ENCODE measurements at places on chromosomes 7 and 10. TPM values are rescaled to one million over a fixed set of nuclear protein-coding genes. Genes with fewer than 3 reads are reported as not detected.
A peak's percentile ranks its signal among the peaks of the same experiment; 100 is the strongest.

DNA sequence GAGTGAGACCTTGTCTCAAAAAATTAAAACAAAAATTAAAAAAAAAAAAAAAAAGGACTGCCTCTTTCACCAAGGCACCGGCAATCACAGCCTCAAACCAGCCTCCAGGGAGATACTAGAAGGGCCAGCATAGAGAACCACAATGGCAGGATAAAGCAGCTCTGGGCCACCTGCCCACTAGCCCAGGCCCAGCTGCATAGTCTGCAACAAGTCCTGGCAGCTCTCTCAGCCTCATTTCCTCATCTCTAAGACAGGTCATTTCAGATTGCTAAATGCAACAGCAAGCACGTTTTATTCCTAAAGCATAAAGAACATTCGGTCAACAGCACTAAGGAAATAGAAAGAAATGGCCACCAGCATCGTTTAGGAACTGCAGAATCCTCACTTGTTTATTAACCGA is 28.8 kb downstream of the XPNPEP1 start:
- no peak for DNase-seq

DNA sequence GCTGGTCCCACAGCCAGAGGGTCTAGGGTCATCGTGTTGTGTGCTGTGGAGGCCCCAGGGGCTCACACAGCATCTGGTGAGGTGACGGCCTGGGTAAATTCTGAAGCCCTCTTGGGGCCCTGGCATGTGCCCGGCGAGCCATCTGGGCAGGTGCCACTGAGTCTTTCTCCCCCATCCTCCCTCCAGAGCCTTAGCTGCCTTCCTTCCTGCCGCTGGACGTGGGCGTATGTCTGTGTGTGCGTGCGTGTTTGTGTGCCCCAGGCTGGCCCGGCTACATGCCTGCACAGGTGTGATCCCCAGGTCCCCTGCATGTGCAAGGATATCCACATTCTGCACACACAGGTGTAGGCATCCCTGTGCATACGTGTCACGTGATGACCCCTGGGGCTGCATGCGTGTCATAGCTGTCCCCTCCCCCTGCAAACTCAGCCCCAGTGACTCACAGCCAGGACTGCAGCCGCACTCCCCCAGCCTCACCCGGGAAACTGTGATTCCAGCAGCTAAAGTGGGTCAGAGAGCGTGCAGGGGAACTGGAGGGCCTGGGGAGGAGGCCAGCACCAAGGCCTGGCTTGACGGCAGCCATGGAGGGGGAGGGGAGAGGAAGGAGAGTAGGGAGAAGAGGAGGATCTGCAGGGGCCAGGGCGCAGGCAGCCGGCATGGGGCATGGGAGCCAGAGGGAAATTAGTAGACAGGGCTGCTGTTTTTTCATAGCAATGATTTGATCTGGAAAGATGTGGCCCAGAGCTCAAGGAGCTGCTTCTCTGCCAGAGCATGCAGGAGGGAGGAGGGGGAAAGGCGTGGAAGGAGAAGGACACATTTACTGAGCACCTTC is 46.4 kb downstream of the ELFN1 start:
- DNase-seq = no peak

DNA sequence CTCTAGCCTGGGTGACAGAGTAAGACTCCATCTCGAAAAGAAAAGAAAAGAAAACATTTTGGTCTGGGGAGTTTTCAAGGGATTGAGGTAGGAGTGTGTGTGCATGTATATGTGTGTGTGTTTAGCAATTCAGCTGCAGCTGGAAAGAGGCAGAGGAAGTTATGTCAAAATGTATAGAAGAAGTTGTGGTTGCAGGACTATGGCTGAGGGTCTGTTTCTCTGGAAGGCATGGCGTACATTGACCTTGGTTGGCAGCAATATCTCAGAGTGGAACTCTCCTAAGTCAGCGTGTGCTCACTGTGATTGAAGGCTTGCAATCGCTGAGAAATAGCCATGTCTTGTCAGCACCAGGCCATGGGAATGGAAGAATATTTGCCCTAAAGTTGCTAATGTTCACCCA is 28.6 kb upstream of the RHBDD2 start:
- DNase-seq = no peak

- DNase-seq = no peak
Measured at GRCh38 chr7:147759327-147759943, 831.1 kb upstream of the C7orf33 start.

DNA sequence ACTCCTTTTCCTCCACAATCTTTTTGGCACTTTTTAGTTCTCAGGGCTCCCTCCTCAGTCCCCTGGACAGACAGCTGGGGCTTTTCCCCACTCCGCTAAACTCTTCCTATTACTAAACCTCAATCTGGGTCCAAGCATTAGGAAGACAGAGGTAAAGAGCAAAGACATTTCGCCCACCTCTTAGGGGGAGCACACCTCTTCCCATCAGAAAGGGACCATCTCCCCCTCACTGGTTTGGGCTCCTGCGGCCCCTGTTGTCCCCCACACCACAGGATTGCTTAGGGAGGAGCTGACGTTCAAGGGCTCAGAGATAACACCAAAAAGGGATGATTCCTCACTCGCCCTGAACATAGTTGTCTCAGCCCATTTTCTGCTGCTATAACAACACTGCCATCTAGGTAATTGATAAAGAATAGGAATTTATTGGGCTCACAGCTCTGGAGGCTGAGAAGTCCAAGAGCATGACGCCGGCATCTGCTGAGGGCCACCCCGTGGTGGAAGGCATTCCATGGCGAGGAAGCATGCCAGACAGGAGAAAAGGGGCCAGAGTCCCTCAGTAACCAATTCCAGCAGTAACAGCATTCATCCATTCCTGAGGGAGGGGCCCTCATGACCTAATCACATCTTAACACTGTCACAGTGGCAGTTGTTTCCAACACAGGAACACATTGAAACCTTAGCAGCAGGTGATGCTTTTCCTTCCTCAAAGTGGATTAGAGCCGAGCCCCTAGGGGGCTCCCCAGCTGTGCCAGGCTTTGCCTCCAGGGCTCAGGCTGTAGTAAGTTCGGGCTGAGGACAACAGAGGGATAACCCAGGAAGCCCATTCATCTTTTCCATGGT is 209.6 kb downstream of the EBF3 start:
- DNase-seq = no peak

- no peak for DNase-seq
Measured at GRCh38 chr10:58268454-58268945, 462 bp upstream of the CISD1 start.

GRCh38 chr7:143492799-143493739 is 15.4 kb downstream of the TAS2R41 start:
- no peak for DNase-seq

DNA sequence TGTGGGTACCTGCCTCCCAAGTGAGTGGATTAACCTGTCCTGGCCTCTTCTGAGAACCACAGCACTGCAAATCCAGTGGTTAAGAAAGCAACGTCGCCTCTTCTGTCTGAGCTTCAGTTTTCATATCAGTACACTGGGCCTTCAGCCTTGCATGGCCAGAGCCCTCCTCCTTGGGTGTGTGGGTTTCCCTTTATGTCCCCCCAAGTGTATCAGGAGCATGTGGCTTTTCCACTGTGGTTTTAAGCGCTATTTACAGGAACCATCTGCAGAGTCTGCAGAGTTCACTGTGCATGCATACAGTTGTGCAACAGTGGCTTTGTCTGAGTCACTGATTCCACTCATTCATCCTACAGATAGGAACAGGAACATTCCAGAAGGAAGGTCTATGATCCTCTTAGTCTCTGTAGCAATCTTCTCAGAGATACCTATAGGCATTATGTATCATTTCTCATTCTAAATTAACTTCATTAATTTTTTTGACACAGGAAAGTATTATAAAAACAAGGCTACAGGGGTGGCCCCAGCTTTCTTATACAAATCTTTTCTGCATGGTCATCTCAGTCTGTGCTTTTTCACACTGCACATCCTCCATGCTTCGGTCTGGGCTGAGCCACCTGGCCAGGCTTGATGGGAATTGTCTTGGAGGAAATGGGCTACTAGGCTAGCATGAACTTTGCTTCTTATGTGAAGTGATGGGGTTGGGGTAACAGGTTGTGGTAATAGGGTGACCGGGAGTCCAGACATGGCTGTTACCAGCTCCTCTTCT is 17.1 kb downstream of the MBL2 start:
- DNase-seq = no peak

DNA sequence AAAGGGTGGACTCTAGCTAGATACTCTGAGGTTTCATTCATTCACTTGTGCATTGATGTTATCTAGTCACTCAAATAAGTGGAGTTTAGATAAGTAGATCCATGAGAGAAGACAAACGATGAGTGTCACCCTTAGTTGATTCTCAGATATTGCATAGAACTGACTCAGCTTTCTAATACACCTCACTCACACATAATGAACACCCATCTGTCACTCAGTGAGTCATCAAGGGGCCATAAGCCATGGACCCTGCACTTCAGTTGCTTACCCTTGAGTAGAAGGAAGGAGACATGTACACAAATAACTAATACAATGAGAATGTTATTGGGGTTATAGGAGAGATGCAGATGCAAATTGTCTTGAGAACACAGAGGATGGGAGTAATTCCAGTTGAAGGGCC is 163.8 kb downstream of the SORCS3 start:
- no peak for DNase-seq

DNA sequence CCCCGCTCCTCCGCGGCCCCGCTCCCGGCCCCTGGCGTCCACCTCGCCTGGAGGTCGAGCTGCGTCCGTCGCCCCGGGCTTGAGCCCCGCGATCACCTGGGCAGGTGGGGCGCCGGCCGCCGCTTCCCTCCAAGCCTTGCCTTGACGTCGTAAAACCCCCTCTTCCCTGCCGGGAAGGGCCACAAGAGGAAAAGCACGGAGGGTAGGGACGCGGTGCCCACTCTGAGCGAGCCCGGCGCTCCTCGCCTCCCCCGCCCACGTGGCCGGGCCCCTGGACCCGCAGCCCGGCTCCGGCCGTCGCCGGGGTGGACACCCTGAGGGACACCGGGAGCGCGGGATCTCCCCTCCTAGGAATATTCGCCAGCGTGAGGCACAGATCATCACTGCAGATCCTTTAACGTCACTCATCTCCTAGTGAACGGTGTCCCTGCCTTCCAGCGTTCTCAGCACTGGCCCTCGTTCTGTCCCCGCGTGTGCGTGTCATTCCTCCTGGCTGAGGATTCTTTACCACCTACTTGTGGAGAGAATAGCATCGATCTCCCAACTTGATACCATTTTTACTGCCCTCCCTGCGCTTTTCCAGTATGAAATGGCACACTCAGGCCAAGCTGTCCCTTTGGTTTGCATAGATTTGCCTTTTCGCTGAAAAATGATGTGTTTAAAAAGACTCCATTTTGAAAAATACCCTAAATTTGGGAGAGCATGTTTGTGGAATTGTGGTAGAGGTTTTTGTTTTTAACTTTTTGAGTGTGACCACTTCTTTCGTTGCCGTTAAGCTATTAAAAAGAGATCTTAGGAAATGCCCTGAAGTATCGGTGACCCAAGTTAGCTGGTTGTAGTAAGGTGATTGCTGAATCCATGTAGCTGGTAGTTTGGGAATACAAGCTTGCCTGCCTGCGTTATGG is 649 bp downstream of the ACTR3B start:
- DNase-seq = peak; percentile 52

- DNase-seq = no peak
Measured at GRCh38 chr10:129049501-129049900, 417.5 kb upstream of the MGMT start.

DNA sequence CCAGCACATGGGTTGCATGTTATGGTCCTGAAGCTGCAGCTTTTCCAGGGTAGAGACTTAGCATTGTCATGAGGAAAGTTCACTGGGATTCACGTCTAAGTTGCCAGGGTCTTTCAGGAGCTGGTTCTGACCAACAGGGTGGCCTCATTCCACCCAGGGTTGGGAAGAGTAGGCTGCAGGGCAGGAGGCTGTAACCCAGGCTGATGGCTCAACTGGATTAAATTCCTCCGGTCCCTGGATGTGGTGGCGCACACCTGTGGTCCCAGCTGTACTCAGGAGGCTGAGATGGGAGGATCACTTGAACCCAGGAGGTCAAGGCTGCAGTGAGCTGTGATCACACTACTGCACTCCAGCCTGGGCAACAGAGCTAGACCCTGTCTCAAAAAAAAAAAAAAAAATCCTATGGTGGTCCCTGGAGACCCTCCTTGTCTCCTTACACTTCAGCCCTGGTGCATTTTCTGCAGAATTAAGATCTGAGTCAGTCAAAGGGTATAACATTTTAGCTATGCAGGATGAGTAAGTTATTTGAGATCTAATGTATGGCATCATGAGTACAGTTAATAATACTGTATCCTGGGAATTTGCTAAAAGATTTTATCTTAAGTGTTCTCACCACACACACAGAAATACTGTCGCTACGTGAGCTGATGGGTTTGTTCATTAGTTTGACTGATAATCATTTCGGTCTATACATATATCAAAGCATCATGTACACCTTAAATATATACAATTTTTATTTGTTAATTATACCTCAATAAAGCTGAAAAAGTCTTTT is 44.0 kb downstream of the ASB13 start:
- no peak for DNase-seq

- DNase-seq = no peak
Measured at GRCh38 chr7:107338080-107338479, 131.8 kb upstream of the GPR22 start.

DNA sequence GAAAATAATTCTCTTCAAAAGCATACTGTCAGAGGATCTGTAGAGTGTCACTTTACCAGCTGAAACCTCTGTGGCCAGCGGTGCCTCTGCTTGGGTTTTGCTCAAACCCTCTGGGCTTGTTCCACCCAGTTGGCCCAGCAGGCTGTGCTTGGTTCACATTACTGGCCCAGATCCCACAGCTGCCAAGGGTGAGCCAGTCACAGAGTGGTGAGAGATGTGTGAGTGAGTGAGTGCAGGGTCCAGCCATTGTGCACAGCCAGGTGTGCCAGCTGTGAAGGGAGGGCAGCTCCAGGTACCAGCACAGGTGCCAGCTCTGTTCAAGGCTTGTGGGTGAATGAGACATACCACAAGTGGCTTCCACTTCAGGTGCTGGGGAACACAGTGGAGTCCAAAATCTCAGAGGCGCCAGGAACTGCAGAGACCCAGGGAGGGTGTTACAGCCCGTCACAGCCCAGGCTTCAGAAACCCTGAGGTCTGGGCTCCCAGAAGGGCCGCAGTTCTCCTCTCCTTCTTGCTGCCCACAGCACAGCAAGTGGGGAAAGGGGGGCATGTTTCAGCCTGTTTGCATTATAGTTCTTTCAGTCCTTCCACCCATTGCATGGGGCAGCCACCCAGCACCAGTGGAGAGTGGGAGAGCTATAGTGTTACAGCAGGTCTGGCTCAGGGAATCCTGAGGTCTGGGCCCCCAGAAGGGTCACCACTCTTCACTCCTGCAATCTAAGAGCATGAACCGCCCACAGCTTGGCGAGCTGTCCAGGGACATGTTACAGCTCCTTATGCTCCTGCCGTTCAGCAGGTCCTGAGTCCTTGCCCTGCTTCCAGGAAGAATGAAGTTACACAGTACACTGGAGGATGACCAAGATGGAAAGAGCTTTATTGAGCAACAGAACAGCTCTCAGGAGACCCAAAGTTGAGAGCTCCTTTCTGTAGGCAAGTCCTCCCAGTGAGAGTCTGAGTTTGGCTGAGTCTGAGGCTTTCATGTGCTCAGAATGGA is 931.7 kb upstream of the SORCS1 start:
- no peak for DNase-seq

- DNase-seq = no peak
Measured at GRCh38 chr10:753530-753929, 64.1 kb upstream of the DIP2C start.

The ACTR1A gene
- total RNA-seq = 40.8 TPM

The TEX36 gene
- total RNA-seq = not detected

The PLEKHS1 gene
- not detected for total RNA-seq

The TCAF2 gene
- total RNA-seq = 32.8 TPM

The ATOH7 gene
- total RNA-seq = not detected

The TACC2 gene
- total RNA-seq = not detected

Data from CD8-positive, alpha-beta T cell (primary cell).